Suprapubic skin (tissue), 4 donors: ENCODE measurements at places on chromosomes 3 and 15. TPM values are rescaled to one million over a fixed set of nuclear protein-coding genes. Genes with fewer than 3 reads are reported as not detected.

Gene FES
- 12.2 TPM for total RNA-seq

Gene ALG1L2
- total RNA-seq, result not detected

Gene CCDC39
- not detected for total RNA-seq

Gene CPNE9
- 0.49 TPM for total RNA-seq

Gene RTP4
- total RNA-seq, result 1.3 TPM

Gene SH2D7
- not detected for total RNA-seq

Gene MORF4L1
- total RNA-seq, result 149 TPM

Gene LMCD1
- 33.4 TPM for total RNA-seq

Gene RBPMS2
- 0.76 TPM for total RNA-seq

Gene CLRN1
- not detected for total RNA-seq

Gene CHRNA5
- total RNA-seq, result 1.0 TPM

Gene PYDC2
- not detected for total RNA-seq

Gene SCN11A
- 0.11 TPM for total RNA-seq

Gene SRPRB
- 21.1 TPM for total RNA-seq

Gene CCDC32
- 19.4 TPM for total RNA-seq

Gene ZBBX
- total RNA-seq, result not detected

Gene GPR15
- total RNA-seq, result not detected

Gene STAB1
- 9.7 TPM for total RNA-seq

Gene CATSPER2
- 2.2 TPM for total RNA-seq

Gene UQCC5
- 0.89 TPM for total RNA-seq

Gene EPHB1
- total RNA-seq, result 17.6 TPM

Gene MON1A
- 6.2 TPM for total RNA-seq

Gene ACAD9
- total RNA-seq, result 164 TPM

Gene CLEC3B
- total RNA-seq, result 42.3 TPM

Gene DLEC1
- total RNA-seq, result 0.36 TPM

Gene ZWILCH
- 4.8 TPM for total RNA-seq

Gene STAC
- 0.76 TPM for total RNA-seq

Gene NSUN3
- total RNA-seq, result 18.6 TPM

Gene GP5
- total RNA-seq, result not detected

Gene GRAMD1C
- total RNA-seq, result 25.5 TPM

Gene P2RY1
- total RNA-seq, result 17.8 TPM

Gene EXD1
- not detected for total RNA-seq

Gene TERC
- 45.8 TPM for total RNA-seq

Gene UNC13C
- total RNA-seq, result 0.23 TPM

Gene GOLGA6L7
- not detected for total RNA-seq

Gene CHCHD6
- total RNA-seq, result 13.4 TPM

Gene EFCC1
- 2.5 TPM for total RNA-seq

Gene PSTPIP1
- total RNA-seq, result 2.9 TPM

Gene PLCL2
- 1.6 TPM for total RNA-seq

Gene CCDC54
- total RNA-seq, result not detected

Gene RARB
- total RNA-seq, result 1.5 TPM

Gene RPP14
- total RNA-seq, result 7.4 TPM

Gene GPR87
- 27.6 TPM for total RNA-seq

Gene CHL1
- 65.7 TPM for total RNA-seq

Gene FOXB1
- not detected for total RNA-seq

Gene FSD2
- total RNA-seq, result not detected

Gene SHC4
- 2.5 TPM for total RNA-seq

Gene LMAN1L
- total RNA-seq, result 0.42 TPM

Gene IGSF11
- 9.6 TPM for total RNA-seq

Gene MAP1A
- total RNA-seq, result 4.2 TPM

Gene PDCD6IP
- total RNA-seq, result 174 TPM

Gene SPTBN5
- total RNA-seq, result 2.8 TPM

Gene HIGD2B
- total RNA-seq, result not detected

Gene CA12
- total RNA-seq, result 338 TPM

Gene CCR2
- total RNA-seq, result 0.26 TPM

Gene STRIT1
- total RNA-seq, result not detected

Gene SLC9A9
- total RNA-seq, result 51.0 TPM
